Hematopoietic multipotent progenitor cell treated with erythropoietin and hydrocortisone succinate and interleukin-3 and kit ligand, for 8 days (in vitro differentiated cells): ENCODE measurements at places on chromosomes 12 and 14.

GRCh38 chr12:102549691-102550090, 69.3 kb upstream of the IGF1 start:
- DNase-seq, result no peak

DNA sequence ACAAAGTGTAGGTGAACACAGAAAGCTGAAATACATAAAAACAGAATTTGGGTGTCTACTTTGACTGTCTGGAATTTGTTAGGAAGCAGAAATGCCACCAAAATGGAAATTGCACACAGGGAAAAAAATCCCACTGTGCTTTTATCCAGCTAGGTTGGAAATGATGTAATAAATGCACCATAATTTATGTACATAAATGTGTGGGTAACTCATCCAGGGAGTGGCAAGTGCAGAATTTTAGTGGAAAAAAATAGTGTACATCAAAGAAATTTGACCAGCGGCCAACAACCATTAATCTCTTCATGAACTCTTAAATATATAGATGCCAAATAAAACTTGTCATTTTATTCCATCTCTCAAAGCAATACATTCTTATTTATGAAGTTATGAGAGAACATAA, 105.6 kb downstream of the LLPH start:
- no peak for DNase-seq

DNA sequence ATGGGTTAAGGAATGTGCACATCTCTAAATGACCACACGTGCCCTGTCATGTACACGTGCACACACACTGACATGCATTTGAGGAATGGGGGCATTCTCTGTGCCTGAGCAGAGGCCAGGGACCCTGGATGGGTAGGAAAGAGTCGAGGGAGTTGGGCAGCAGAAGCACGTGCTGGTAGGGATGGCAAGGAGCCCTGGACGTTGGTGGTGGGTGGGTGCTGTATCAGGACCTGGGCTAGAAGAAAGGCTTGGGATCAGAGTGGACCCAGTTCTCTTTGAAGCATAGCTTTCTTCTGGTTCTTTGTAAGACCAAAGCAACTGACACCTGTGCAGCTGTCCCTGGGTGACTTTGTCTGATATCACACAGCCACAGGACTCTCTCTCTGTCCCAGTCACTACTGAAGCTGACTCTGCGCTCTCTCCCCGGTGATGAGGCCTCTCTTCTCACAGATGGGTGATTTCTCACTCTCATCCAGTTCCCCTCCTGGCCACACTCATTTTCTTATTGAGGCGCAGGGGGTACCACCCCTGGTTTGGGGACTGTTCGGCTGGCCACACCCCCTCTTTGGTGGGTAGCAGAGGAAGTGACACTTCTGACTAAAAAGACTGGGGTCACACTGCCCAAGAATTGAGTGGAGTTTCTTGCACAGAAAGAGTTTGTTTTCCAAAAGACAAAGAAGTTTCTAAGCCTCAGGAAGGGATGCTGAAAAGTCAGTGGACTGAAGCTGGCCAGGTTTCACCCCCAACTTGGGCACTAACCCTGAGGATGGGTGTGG, 171.7 kb upstream of the RTL1 start:
- DNase-seq, result no peak

DNA sequence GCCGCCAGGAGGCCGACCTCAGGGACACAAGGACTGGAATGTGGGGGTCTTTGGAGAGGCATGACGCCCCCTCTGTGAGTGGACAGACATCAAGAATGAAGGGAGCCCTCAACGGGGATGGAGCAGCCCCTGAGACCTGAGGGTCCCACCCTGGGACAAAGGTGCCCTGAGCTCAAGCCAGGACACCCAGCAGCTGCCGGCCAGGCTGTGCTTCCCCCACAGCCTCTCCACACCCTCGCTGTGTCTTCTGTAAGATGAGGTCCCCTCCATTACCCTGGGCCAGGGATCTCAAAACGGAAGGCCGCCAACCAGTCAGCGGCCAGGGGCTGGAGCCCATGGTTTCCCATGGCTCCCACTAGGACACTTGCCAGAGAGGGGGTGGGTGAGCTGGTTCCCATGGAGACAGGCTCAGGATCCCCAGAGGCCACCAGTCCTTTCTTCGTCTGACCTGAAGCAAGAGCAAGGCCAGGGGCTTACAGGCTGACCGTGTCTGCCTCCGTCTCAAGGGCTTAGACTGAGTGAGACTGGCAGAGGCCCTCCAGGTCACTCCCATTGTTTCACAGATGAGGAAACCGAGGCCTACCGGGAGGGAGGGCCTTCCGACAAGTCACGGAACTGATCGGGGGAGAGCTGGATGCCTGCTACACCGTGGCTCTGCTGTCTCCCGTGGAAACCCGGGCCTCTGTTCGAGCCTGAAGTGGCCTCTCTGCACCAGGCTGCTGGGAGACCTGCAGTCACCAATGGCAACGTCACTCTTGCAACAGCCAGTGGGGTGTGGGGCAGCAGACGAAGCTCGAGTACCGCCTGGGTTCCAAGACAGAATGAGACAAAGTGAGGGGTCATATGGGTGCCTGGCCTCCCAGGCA, 91.7 kb upstream of the DIO3 start:
- DNase-seq, result no peak

DNA sequence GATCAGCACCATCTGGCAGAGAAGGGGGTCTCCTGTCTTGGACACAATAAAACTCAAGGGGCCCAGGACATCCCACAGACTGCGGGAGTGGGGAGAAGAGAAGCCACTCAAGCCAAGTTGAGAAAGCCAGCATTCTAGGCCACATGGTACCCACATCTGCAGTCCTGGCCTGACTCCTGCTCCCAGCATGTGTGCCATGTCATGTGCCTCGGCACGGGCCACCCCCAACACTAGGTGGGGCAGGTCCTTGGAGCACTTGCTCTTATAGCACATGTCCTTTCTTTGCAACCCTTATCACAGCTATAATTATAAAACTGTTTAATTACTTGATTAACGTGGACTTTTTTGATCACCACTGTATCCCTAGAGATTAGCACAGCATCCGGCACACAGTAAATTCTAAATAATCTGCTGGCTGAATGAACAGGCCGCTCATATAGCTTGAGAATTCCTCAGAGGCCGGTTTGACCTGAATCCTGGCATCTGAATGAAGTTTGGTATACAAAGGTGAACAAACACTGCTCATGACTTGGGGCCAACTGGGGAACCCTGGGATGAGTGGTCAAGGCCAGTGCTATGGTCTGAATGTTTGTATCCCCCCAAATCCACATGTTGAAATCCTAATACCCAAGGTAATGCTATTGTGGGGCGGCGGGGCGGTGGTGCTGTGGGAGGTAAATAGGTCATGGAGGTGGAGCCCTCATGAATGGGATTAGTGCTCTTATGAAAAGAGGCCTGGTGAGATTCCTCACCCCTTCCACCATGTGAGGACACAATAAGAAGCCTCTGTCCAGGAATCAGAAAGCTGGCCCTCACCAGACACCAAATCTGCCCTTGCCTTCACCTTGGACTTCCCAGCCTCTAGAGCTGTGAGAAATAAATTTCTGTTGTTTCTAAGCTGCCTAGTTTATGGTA, 6.6 kb downstream of the NCKAP5L start:
- DNase-seq, result no peak

- DNase-seq, result no peak
These were observed 26.4 kb downstream of the RIMBP2 start for GRCh38 chr12:130689408-130690405.

DNA sequence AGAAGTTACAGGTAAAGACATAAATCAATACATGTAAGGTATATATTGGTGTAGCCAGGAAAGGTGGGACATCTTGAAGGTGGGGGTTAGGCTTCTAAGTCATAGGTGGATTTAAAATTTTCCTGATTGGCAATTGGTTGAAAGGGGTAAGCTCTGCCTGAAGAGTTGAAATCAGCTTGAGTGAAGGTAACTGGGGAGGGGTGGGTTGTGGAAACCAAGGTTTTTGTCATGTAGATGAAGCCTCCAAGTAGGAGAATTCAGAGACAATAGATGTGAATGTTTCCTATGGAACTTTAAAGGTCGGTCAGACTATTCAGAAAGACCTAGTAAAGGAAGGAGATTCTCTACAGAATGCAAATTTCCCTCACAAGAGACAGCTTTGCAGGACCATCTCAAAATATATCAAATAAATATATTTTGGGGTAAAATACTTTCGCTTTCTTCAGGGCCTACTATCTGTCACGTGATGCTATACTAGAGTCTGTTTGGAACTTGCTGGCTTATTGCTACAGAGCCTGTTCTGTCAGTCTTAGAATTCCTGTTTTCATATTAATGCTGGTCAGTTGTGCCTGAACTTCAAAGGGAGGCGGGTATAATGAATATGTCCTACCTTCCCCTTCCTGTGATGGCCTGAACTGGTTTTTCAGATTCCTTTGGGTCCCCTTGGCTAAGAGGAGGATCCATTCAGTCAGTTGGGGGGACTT, 20.6 kb upstream of the SPATA7 start:
- DNase-seq, result no peak

DNA sequence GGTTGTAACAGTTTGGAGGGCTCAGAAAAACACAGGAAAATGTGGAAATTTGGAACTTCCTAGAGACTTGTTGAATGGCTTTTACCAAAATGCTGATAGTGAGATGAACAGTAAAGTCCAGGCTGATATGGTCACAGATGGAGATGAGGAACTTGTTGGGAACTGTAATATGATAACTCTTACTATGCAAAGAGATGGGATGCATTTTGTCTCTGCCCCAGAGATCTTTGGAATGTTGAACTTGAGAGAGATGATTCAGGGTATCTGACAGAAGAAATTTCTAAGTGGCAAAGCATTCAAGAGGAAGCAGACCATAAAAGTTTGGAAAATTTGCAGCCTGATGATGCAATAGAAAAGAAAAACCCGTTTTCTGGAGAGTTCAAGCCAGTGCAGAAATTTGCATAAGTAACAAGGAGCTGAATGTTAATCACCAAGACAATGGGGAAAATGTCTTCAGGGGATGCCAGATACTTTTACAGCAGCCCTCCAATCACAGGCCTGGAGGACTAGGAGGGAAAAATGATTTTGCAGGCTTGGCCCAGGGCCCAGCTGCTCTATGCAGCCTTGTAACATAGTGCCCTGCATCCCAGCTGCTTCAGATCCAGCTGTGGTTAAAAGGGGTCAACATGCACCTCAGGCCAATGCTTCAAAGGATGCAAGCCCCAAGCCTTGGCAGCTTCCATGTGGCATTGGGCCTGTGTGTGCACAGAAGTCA, 572.7 kb upstream of the ATP2B1 start:
- DNase-seq, result no peak

DNA sequence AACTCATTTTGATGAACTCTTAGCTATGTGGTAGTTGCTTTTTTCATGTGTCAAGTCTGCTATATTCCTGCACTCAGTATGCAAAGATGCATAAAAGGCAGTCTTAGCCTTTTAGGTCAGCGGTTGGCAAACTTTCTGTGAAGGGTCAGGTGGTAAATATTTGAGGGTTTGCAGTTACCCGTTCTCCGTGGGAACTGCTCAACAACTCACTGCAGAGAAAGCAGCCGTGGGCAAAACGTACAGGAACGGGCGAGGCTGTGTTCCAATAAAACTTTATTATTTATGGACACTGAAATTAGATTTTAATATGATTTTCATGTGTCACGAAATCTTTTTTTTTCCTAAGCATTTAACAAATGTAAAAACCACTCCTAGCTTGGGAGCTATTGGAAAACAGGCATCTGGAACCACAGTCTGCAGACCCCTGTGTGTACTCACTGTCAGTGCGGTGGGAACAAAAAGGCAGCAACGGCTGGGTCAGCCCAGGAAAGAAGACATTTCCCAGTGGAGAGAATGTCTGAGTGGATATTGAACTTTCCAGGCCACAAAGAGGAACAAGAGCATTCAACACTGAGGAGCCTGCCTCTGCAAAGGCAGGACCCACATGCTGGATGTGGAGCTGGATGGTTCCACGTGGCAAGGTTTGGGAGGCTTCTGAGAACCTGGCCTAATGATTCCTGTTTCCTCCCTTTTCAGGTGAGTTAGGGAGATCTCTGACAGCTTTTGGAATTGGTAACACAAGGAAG, 3.5 kb upstream of the ACACB start:
- DNase-seq, result no peak

GRCh38 chr14:88351966-88352691, 29.1 kb upstream of the KCNK10 start:
- DNase-seq, result no peak

- no peak for DNase-seq
These were observed 4.5 kb downstream of the SUOX start for GRCh38 chr12:56001487-56002100.

DNA sequence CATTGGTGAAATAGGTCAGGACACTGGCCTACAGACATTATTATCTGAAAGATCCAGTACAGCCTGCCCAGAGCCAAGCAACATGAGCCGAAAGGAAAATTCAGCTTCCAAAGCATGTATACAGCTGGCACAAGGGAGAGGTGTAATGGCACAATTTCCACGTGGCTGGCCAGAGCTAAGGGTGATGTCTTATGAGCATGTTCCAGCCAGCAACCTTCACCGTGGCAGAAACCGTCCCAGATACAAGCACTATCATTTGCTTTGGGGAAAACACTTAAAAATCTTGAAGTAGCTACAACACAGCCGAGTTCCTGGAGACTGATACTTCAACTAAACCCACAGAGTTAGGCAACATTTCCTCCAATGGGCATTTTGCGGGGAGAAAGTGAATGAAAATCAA, 44.5 kb downstream of the CORO1C start:
- DNase-seq, result no peak

GRCh38 chr12:13046964-13047363, 2.8 kb downstream of the FAM234B start:
- no peak for DNase-seq

- DNase-seq, result no peak
These were observed 572.6 kb upstream of the MDGA2 start for GRCh38 chr14:48247977-48248376.

GRCh38 chr14:23936084-23936829, 17.3 kb upstream of the DHRS4 start:
- no peak for DNase-seq

DNA sequence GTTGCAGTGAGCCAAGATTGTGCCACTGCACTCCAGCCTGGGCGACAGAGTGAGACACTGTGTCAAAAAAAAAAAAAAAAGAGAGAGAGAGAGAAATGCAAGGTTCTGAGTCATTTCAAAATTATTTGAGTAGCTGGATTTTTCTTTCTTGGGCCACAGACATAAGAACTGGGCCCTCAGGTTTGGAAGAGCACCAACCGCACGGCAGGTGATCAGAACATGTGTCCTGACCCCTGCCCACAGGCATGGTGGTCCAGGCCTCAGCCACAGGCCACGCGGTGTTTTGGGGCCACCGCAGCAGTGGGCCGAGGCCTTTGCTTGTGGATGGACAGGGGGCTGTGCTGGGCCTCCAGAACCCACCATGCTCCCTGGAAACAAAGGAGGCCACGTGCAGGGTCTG, 126.7 kb downstream of the CALM1 start:
- no peak for DNase-seq

- DNase-seq, result no peak
These were observed 99.7 kb upstream of the FUT8 start for GRCh38 chr14:65312859-65313258.

- DNase-seq, result no peak
These were observed 20.4 kb upstream of the LRFN5 start for GRCh38 chr14:41586237-41586636.

- no peak for DNase-seq
These were observed 107.9 kb upstream of the WSCD2 start for GRCh38 chr12:108021141-108021540.

- DNase-seq, result no peak
These were observed 866 bp upstream of the PITPNM2 start for GRCh38 chr12:123151457-123152454.

- peak; percentile 29 for DNase-seq
These were observed 70.2 kb downstream of the ETV6 start for GRCh38 chr12:11719678-11720099.
